ENCODE measurements at places on chromosomes 6 and 20.

DNA sequence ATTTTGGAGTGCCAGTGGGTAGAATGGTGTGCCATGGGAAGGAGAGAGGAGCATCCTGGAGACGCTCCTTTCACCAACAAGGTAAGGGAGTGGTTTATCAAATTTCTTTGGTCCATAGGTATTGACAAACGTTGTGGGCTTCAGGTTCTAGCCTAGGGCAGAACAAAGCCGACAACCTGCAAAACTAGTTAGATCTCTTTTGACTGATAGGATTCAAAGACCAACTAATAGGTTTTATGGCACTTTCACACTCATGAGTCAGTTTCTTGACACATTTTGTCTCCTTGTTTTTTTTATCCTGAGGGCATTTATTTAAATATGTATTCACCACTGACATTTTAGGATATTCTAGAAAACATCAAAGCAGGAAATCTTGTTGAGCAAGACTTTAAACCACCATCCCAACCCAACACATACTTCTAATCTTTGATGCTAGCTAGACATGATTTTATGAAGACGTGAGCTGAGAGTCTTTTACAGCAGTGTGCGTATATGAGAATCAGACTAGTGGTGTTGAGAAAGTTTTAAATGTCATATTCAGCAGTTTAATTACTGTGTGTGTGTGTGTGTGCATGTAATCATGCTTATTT is 370.4 kb upstream of the HSF2 start:
- no peak for DNase-seq

DNA sequence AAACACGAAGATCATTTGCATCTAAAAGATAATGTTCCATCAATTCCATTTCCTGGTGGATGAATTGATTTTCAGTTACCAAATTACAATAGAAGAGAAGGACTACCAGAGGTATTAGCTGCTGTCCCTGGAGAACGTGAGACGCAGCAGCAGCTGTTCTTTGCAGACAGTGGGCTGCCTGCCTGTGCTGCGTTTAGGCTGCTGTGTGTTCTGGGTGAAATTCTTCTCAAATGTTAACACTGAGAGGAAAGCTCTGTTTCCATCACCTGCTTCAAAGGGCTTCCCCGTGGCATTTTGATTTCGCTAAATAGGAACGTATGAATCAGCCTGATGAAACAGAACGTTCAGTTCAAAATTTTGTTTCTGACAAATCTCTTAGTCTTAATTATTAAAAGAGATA is 362.2 kb downstream of the C6orf118 start:
- DNase-seq: no peak

GRCh38 chr6:9704989-9705388 is 709.9 kb downstream of the TFAP2A start:
- DNase-seq: no peak

- DNase-seq: no peak
These were observed 14.0 kb downstream of the SMLR1 start for GRCh38 chr6:130841128-130841728.

Data from nephron progenitor cell (in vitro differentiated cells).